ENCODE measurements at places on chromosomes 6 and 20.

- DNase-seq, result no peak
Observed at GRCh38 chr6:13787137-13787536, 27.2 kb downstream of the MCUR1 start.

DNA sequence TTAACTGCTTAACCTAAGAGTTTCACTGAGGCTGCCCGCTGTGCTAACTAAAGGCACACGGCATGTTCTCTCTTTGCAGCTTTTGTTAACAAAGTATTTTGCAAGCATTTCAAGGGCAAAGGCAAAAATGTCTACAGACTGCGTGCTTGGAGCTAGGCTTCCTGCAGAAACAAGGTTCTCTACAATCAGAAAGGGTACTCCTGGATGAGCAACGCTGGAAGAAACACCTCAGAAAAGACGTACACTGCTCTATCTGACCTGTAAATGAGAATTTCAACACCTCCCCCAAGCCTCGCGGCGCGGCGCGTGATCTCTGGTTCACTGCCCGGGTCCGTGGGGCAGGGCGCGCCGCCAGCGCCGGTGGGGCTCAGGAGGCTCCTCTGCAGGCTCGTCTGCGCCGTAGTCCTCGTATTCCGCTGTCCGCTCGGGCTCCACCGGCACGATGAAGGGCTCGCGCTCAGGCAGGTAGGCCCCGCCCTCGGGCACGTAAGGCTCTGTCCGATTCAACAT, 120.9 kb downstream of the COL12A1 start:
- no peak for DNase-seq

DNA sequence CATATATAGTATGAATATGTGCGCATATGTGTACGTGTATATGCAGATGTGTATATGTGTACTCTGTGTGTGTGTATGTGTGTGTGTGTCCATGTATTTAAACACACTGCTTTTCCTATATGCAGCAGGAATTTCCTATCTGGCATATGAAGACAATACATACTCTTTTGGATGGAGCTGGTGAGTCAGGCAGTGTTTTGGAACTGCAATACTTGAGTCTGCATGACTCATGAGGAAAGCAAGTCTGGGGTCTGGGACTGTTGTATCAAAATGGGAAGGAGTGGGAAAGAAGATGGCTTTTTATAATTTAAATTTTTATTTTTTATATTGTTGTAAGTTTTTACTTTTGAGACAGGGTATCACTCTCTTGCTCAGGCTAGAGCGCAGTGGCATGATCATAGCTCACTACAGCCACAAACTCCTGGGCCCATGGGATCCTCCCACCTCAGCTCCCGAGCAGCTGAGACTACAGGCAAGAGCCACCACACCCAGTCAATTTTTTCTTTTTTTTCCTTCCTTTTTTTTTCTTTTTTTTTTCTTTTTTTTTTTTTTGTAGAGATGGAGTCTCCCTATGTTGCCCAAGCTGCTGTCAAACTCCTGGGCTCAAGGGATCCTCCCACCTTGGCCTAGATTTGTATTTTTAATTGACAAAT, 72.2 kb downstream of the ATXN1 start:
- no peak for DNase-seq

GRCh38 chr20:62064770-62065673, 659 bp downstream of the TAF4 start:
- DNase-seq, result no peak

- DNase-seq, result no peak
Observed at GRCh38 chr6:159077123-159077522, 32.3 kb upstream of the TAGAP start.
